Sigmoid colon (tissue), 7 donors: ENCODE measurements at places on chromosomes 3 and 15.

DNA sequence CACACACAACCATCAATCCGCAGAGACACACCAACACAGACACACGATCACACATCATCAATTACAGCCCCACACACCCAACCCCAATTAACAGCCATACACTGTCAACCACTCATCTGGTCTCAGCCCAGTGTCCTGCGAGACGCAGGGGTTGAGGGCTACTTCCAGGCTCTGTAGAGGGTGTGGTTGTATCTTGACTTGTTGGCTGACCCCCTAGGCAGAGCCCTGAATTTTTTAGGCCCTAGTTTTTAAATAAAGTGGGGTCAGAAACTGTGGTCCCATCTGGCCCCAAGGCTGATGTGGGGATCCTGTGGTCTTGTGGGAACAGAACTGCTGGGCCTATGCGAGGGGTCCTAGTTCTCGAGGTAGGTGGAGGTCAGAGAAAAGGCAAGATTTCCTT, 9.2 kb downstream of the VILL start:
- H3K36me3 ChIP-seq = no peaks in the 10 kb centered on the region
- DNase-seq = peak; percentile 55
- no peak overlapping the region for H3K27ac ChIP-seq

- DNase-seq = no peak
- no peak overlapping the region for H3K27ac ChIP-seq
- no peaks in the 10 kb centered on the region for H3K27me3 ChIP-seq
- H3K36me3 ChIP-seq = no peaks in the 10 kb centered on the region
Measured at GRCh38 chr15:29275855-29276254, 6.2 kb upstream of the NSMCE3 start.

- H3K4me1 ChIP-seq = peaks cover 33% of the 10 kb centered on the region
- no peaks in the 10 kb centered on the region for H3K36me3 ChIP-seq
- peak; percentile 47 for DNase-seq
- H3K27me3 ChIP-seq = no peaks in the 10 kb centered on the region
- H3K4me3 ChIP-seq = no peak overlapping the region
Measured at GRCh38 chr3:15290736-15291135, 41.6 kb downstream of the SH3BP5 start.

DNA sequence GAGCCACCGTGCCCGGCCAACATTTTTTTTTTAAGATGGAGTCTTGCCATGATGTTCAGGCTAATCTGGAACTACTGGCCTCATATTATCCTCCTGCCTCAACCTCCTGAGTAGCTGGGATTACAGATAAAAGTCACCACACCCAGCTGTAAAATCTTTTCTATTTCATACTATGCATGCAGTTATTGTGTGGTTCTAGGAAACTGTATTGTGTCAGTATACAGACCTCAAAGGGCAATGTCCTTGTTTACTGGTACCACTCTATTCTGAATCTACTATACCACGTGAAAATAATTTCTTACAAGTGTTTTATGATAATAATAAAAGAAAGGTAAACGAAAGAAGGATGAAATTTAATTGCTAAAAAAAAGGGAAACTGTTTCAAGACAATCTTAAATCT, 123.5 kb upstream of the PTX3 start:
- no peaks in the 10 kb centered on the region for H3K27me3 ChIP-seq
- H3K36me3 ChIP-seq = no peaks in the 10 kb centered on the region
- H3K4me3 ChIP-seq = no peak overlapping the region
- H3K27ac ChIP-seq = no peak overlapping the region
- DNase-seq = no peak
- H3K4me1 ChIP-seq = no peaks in the 10 kb centered on the region
